Inflammatory macrophage treated with lipopolysaccharide for 1 hour (primary cell): ENCODE measurements at places on chromosomes 11 and 22.

- DNase-seq, result no peak
Measured at GRCh38 chr22:38607680-38608079, 37.7 kb upstream of the DMC1 start.

- DNase-seq, result no peak
Measured at GRCh38 chr11:8018484-8019313, 31.6 kb downstream of the EIF3F start.

GRCh38 chr11:40732132-40732531, 727.3 kb downstream of the LRRC4C start:
- no peak for DNase-seq

GRCh38 chr11:64590763-64591221, at the start of gene SLC22A12:
TSS of gene SLC22A12 (plus strand) at chr11:64591220. CDS start at chr11:64591557, 337 bp downstream.
- DNase-seq, result no peak

- no peak for DNase-seq
Measured at GRCh38 chr11:19992162-19992561, 168.1 kb downstream of the DBX1 start.

GRCh38 chr22:49321477-49322055, 506.1 kb downstream of the BRD1 start:
- no peak for DNase-seq

- DNase-seq, result no peak
Measured at GRCh38 chr11:87616511-87616910, 558.7 kb downstream of the RAB38 start.

- DNase-seq, result peak; percentile 40
Measured at GRCh38 chr22:46619830-46620501, at the start of gene GRAMD4. TSS of gene GRAMD4 (plus strand) at chr22:46620386. CDS start at chr22:46626800, 6,414 bp downstream.

DNA sequence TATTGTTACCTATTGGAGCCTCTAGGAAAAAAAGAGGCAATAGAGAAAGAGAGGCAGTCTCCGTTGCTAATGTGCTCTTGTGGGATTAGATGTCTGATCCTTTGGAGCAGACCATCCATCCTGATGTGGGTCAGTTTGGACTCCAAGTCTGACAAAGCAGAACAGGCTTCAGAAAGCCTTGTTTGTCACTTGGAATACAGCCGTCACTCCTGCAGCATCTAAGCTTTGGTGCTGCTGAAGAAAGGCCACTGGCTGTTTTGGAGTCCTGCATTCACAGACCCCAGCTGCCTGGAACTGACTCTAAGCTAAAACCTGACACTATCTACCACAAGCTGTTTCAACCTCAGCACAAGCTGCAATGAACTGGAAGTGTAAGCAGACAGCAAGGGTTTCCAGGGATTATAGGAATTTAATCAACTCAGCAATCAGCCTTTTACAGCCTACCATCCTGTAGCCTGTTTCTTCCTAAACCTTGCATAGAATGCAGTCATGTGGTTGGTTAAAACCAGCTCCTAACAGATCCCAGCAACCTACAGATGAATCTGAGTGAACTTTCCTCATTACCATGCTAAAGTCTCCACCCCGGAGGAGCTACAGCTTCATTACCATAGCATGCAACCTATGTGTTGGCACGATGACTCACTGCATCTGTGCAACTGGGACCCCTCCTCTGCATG, 3.7 kb upstream of the PLAAT4 start:
- no peak for DNase-seq

DNA sequence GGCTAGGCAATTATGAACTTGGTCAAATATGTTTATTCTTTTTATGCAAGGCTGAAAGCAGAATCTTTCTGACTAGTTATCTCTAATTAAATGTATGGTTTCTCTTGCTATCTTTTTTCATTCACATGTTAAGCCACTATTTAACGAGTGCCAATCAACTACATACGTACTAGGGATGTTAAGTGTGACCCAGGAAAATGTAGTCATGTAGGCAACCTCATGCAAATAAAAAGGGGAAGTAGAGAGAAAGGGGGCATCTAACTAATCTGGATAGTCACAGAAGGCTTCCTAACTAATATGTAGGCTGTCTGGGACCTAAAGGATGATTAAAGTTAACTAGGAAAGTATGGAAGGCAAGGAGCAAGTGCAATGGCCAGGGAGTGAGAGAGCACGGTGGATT, 23.5 kb downstream of the TBRG1 start:
- DNase-seq, result no peak

DNA sequence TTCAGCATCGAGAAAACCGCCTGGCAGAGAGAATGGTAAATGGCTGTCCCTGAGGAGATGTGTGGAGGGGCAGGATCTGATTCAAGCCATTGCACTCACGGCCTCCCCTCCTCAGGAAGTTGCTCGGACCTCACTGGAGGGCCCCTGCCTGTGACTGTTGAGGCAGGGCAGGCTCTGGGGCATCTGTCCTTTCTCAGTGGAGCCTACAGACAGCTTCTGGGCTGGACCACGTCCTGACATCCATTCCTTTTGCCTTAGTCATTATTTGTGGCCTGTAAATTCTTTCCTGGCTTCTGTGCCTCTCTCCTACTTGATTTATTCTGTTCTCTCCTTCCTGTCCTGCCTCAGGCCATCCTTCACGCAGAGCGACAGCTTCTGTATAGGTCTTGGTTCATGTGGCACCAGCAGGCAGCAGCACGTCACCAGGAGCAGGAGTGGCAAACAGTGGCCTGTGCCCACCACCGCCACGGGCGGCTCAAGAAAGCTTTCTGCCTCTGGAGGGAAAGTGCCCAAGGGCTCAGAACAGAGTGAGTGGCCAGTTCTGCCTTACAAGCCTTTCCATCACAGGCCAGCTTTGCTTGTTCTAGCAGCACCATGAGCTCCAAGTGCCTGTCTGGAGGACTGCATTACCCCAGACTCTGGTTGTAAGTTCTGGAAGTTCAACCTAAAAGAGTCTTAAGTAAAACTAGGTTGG, 59.6 kb downstream of the PISD start:
- no peak for DNase-seq

- DNase-seq, result no peak
Measured at GRCh38 chr22:27695925-27696324, 105.6 kb downstream of the MN1 start.

GRCh38 chr11:8567602-8568198, 26.3 kb downstream of the STK33 start:
- no peak for DNase-seq

DNA sequence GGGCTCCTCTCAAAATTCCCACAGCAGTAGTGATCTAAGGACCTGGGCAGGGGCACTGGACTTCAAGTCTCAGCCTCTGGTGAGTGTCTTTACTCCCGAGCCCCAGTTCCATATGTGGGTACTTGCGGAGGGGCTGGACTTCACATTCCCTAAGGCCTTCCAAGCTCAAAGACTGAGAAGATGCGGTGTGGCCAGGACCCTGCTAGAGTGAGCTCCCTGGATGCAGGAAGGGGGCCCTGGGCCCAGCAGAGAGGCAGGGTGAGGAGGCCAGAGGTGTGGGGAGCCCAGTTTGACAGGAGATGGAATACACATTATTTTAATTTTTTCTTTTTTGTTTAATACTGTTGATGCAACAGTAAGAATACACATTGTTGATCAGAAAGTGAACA, 83.7 kb downstream of the IGLL1 start:
- no peak for DNase-seq

- peak; percentile 8 for DNase-seq
Measured at GRCh38 chr11:43901551-43901950, 20.9 kb downstream of the ALKBH3 start.

- no peak for DNase-seq
Measured at GRCh38 chr11:15123849-15124248, 9.1 kb downstream of the INSC start.

GRCh38 chr22:29524442-29525191, 28.9 kb downstream of the THOC5 start:
- peak; percentile 32 for DNase-seq

DNA sequence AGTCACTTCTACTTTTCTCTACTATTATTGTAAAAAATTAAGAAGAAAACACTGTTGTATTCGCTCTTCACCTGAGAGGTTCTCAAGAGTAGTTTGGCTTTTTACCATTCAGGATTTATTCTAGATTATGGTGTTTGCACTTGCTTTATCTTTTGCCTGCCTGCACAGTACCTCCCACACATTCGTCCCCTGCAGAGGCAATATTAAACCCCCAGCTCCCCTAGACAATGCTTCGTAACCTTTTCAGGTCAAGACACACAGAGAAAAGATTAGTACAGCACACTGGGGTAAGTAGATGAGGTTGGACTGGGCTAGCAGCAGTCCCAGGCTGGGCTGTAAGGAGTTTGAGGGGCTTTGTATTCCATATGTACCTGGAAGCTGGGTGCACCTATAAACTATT, 62.4 kb downstream of the TNRC6B start:
- DNase-seq, result no peak

GRCh38 chr11:8477680-8478079, 116.3 kb downstream of the STK33 start:
- no peak for DNase-seq

DNA sequence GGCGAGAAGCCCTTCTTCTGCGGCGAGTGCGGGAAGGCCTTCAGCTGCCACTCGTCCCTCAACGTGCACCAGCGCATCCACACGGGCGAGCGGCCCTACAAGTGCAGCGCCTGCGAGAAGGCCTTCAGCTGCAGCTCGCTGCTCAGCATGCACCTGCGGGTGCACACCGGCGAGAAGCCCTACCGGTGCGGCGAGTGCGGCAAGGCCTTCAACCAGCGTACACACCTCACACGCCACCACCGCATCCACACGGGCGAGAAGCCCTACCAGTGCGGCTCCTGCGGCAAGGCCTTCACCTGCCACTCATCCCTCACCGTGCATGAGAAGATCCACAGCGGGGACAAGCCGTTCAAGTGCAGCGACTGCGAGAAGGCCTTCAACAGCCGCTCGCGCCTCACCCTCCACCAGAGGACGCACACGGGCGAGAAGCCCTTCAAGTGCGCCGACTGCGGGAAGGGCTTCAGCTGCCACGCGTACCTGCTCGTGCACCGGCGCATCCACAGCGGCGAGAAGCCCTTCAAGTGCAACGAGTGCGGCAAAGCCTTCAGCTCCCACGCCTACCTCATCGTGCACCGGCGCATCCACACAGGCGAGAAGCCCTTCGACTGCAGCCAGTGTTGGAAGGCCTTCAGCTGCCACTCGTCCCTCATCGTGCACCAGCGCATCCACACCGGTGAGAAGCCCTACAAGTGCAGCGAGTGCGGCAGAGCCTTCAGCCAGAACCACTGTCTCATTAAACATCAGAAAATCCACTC, 12.2 kb downstream of the ZNF74 start:
- no peak for DNase-seq

DNA sequence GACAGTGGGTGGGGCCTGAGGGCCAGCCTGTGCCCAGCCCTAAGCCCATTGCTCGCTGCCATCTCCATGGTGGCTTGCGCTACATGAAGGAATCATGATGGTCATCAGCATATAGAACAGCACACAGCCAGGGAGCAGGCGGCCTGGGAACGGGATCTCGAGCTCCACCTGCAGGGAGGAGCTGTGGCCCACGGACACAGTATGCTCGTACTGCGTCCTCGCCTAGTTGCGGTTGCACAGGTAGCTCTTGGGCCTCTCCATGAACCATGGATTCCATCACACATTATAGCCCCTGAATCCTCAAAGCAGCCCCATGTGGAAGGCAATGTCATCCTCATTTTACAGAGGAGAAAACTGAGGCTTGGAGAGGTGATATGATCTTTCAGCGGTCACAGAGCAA, 15.1 kb downstream of the SEC14L4 start:
- DNase-seq, result no peak

- DNase-seq, result peak; percentile 11
Measured at GRCh38 chr22:20080776-20081654, 974 bp downstream of the DGCR8 start.

GRCh38 chr11:69424748-69425147, 56.7 kb upstream of the LINC01488 start:
- DNase-seq, result no peak

GRCh38 chr22:41096841-41097240, 4.4 kb downstream of the EP300 start:
- DNase-seq, result no peak

DNA sequence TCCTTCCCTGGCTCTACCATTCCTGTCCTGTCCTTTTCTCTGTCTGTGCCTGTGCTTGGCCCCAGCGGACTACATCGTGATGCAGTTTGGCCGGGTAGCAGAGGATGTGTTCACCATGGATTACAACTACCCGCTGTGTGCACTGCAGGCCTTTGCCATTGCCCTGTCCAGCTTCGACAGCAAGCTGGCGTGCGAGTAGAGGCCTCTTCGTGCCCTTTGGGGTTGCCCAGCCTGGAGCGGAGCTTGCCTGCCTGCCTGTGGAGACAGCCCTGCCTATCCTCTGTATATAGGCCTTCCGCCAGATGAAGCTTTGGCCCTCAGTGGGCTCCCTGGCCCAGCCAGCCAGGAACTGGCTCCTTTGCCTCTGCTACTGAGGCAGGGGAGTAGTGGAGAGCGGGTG, 20.4 kb downstream of the TUB start:
- no peak for DNase-seq

DNA sequence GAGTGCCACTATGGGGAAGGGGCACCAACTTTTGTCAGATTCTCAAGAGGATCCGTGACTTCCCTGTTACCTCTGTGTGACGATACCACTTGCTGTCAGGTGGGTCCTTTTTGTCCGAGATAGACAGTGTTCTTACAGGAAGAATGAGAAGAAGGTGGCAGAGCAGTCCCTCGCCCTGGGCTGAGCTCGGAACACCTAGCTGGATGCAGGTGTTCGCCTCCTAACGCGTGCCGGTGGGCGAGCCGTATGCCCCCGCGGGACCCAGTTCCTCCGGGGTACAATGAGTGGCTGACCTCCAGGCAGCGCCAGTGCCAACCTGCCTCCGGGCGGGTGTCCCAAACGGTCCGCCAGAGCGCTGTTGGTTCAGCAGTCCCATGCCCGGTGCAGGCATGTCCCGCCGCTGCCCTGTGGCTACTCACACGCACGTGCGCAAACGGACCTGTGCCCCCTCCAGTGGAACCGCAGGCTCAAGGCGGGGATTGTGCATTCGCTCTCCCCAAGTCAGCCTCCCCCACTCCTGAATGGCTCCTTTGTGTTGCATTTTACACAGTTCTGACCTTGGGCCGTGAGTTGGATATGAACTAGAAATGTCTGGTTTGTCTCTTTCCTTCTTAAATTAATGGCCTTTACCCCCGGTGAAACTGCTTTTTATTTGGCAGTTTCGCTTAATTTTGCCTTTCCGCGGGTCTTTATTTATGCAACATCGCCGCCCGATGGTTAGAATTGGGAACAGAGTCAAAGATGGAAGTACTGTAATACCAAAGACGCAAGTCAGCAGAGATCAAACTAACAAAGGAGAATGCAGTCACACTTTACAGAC, 1.1 kb upstream of the ABTB2 start:
- DNase-seq, result peak; percentile 57

GRCh38 chr11:13207665-13208594, 69.7 kb upstream of the BMAL1 start:
- peak; percentile 84 for DNase-seq

GRCh38 chr11:30543066-30543465, 43.1 kb downstream of the MPPED2 start:
- DNase-seq, result no peak

DNA sequence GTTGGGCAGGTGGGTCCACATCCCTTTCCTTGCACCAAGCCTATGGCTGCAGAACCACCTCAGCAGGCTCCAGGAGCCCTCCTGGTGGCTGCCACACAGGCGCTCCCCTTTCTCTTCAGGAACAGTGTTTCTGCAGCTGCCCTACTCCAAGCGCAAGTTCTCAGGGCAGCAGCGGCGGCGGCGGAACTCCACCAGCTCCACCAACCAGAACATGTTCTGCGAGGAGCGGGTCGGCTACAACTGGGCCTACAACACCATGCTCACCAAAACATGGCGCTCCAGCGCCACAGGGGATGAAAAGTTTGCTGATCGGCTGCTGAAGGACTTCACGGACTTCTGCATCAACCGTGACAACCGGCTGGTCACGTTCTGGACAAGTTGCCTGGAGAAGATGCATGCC, 38.2 kb upstream of the YWHAH start:
- DNase-seq, result no peak

- no peak for DNase-seq
Measured at GRCh38 chr11:123523539-123523938, 93.5 kb downstream of the GRAMD1B start.
